ENCODE measurements at places on chromosomes 3 and 15.

DNA sequence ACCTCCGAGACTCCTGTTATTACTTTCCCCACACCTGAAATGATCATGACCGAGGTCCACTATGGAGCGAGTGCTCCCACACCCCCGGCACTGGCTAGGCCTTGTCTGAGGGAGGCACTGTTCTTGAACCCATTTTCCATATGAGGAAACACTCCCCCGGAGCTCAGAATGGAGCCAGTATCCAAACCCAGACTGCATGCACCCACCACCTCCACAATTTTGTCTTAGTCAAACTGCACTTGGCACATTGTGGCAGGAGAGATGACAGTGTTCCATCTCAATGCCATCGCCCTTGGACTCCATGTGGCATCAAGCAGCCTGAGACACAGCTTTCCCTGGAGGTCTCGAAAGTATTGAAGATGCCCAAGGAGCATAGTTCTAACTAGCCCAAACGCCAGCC lies 154.1 kb downstream of the NUP210 start:
- DNase-seq, result no peak

DNA sequence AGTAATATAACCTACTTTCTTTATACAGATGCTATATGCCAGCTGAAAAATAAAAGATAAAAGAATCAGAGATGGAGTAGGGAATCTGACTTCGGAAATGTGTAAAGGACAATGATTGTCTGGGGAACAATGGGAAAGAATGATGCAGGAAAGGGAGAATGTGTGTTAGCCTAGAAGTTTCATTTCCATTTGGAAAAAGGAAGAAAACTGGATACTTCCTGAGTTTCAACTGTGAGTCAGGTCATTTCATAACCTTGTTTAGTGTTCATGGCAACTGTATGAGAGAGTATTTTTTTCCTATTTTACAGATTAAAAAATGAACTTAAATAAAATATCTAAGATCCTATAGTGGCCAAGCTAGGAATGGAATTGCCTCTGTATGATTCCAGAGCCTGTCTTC lies 261.3 kb upstream of the NECTIN3 start:
- DNase-seq, result no peak

GRCh38 chr3:52317208-52318000 lies 1.3 kb downstream of the DNAH1 start:
- no peak for DNase-seq

- DNase-seq, result no peak
Observed at GRCh38 chr3:7871003-7871560, 630.5 kb upstream of the LMCD1 start.

GRCh38 chr3:19947549-19948225 lies 790 bp downstream of the RAB5A start:
- peak; percentile 69 for DNase-seq

- DNase-seq, result no peak
Observed at GRCh38 chr15:25674913-25675312, 188.2 kb downstream of the ATP10A start.

GRCh38 chr15:47434596-47434995 lies 282.7 kb upstream of the SEMA6D start:
- DNase-seq, result no peak

DNA sequence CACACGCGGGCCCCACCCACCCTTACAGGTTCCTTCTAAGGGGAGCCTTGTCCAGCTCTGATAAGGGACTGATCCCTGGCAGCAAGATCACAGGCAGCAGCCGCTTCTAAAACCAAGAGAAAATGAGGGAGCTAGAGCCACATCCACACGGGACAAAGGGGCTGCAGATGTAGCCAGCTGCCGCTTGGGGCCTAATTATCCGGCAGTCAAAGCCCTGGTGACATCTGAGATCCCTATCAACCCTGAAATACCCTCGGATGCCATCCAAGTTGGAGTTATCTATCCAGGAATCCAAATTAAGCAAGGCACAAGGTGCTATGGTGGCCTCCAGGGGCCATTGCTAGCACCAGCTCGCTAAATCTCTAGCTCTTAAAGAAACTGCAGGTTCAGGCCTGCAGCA lies 248.3 kb downstream of the VPS13C start:
- DNase-seq, result no peak

- no peak for DNase-seq
Observed at GRCh38 chr3:48038971-48039481, 22.8 kb upstream of the MAP4 start.

DNA sequence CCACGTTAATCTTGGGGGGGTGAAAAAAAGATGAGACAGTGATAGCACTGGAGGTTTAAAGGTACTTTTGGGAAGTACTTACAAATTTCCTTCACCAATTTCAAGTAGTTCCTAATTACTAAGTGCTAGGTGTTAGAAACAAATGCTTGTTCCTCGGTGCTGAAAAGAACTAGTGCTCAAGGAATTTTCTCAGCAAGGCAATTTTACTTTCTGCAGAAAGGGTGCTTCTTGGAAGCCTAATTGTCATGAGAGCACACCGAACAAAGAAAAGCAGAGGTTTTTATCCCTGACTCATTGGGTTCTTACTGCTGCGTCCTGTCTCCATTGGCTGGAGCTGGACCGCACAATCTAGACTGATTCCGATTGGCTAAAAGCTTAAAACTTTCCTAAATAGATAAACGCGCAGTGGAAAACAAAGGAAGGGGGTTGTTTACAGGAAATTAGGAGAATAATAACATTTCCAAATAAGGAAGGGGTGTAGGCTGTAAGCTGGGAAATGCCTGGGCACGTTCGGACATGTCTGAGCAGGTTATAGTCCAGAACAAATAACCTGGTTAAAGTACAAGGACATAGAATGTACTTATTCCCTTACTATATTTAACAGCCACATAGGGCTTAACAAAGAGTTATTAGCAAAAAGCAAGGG lies 49.6 kb downstream of the CHD2 start:
- DNase-seq, result no peak

GRCh38 chr3:74722211-74722610 lies 107.8 kb upstream of the CNTN3 start:
- no peak for DNase-seq

- DNase-seq, result no peak
Observed at GRCh38 chr3:57385498-57385897, 93.0 kb upstream of the ASB14 start.

DNA sequence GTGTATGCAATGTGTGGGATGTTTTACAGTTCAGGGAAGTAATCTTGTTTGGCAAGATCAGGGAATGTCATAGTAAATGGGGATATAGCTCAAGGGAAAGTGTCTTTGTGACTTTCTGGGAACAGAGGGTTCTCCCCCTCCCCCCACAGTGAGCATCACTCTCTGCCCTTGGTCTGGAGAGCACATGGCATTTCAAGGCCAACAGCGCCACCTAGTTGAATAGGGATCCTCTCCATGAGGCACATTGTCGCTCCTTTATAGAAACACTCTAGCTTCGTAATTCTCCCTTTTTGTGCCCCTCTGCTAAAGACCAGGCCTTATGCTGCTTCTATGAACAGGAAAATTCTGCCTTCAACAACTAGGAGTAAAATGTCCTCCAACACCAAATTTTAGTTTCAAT lies 37.1 kb upstream of the ARNT2 start:
- DNase-seq, result no peak

GRCh38 chr3:23948761-23949160 lies 3.7 kb downstream of the NR1D2 start:
- DNase-seq, result no peak

DNA sequence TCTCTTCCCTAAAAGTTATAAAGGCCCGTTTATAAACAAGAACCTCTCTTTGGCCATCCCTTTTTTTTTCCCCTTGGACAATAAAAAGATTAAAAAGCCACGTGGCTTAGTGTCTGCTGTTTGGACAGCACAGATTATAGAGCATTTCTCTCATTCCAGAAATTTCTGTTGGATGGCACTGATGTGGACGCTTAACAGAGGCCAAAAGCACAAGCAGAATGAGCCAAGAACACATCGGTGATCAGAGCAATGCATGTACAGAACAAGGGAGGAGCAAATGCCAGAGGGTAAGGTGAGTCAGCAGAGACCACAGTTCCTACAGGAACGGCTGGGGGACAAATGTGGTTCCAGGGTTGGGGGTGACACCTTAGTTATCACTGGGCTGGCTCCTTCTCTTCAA lies 30.3 kb upstream of the CTNNB1 start:
- DNase-seq, result no peak

- peak; percentile 74 for DNase-seq
Observed at GRCh38 chr3:88203642-88204055, 53.9 kb downstream of the C3orf38 start.

DNA sequence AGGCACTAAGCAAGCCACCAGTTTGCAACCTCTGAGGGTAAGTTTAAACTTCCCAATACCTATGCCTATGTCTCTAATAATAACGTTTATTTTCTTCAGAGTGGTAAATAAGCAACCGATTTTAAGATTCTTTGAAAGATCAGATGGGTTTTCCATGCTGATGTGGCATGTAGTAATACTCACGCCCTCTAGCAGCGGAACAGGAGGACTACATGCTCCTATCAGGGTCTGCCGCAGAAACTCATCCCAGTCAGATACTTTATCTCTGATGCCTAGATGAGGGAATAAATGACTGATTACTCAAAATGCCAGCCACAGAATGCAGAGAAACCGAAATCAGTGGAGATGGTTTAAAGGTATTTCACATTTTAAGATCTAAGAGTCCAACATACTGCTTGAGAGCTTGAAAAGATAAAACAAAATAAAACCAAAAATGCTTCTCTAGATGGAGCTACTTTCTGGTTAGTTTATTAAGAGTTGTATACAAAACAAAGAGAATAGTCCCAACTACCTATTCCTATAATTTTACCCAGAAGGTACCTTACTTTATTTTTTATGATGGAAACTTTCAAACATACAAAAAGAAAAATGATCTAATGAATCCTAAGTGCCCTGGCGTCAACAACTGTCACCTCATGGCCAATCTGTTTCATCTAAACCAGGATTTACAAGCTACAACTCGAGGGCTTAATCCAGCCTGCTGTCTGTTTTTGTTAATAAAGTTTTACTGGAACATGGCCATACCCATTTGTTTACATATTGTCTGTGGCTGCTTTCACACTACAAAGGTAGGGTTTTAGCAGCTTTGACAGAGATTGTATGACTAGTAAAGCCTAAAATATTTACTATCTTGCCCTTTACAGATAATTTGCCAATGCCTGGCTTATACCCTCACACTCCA lies 37.5 kb upstream of the STIMATE start:
- no peak for DNase-seq

DNA sequence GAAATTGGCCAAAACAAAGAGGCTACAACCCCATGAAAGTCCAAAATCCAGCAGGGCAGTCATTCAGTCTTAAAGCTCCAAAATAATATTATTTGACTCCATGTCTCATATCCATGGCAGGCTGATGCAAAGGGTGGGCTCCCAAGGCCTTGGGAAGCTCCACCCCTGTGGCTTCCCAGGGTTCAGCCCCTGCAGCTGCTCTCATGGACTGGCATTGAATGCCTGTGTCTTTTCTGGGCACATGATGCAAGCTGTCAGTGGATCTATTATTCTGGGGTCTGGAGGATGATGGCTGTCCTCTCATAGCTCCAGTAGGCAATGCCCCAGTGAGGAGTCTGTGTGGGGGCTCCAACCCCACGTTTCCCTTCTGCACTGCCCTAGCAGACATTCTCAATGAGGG lies 81.8 kb downstream of the ZMAT3 start:
- DNase-seq, result no peak

DNA sequence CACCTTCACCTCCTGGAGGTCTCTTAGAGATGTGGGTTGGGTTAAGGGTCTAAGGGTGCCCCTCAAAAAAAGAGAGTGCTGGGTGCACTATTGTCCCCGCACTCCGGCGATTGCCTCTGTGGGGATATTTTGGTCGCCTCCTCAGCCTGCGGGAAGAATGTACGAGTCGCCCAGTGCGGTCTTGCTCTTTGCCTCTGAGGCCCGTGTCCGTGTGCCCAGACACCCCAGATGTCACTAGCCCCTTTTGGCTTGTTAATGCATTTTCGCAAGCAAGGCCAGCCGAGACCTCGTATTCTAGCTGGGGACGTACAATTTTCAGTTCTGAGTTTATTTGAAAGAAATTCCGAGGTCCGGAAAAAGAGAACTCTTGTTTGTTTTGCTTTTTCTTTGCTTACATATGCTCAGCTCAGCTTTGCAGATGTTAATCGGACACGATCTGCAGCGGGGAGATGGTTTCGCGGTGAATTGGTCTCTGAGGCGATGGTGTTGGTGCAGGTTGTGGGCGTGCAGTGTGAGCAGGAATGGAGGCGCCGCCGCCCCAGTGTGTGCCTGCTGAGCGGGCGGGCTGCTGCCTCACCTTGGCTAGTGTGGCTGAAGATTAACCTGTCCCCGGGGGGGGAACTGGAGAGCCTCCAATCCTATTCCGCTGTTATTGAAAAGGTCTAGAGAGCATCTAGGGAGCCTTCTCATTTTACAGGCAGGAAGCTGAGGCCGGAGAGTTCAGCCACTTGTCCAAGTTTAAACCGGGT lies 1.4 kb downstream of the ST6GAL1 start:
- DNase-seq, result no peak

DNA sequence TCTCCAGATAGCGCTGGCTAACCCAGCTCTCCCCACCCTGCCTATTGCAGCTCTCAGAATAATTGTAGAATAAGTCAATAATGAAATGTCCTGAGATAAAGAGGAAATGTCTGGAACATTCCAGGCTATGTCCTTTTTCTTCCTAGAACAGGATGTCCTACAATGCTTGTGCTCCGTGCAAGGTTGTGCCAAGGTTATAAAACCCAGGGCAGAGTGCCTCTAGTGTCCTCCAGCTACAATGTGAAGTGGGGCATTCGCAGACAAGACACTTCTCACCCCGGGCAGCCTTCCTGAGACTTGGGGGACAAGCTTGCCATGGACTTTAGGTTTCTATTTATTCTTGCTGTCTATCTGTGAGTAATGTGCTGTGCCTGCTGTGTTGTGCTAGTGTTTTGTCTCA lies 900.6 kb downstream of the TUSC7 start:
- no peak for DNase-seq

- no peak for DNase-seq
Observed at GRCh38 chr3:122103821-122104514, 48.8 kb downstream of the CD86 start.

GRCh38 chr3:60384341-60384740 lies 866.9 kb downstream of the FHIT start:
- no peak for DNase-seq

GRCh38 chr3:16704941-16705340 lies 99.7 kb upstream of the DAZL start:
- DNase-seq, result no peak

DNA sequence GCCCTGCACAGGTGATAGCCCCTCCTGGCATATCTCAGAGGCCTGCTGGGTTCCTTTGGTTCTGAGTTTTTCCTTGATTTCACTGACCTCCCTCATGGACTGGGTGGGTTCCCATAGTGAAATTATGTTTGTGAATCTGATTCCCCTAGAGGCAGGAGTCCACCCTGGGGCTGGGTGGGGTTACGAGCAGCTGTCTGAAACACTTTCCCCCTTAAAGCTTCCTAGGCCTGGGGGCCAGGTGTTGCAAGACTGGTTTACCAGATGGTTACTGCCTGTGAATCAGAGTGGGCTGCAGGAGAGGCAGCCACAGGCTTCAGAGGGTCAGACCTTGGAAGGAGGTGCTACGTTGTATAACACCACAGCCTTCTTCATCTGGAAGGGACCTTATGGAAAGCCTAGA lies 34.3 kb downstream of the IL20RB start:
- DNase-seq, result no peak

GRCh38 chr3:119945291-119945690 lies 149.0 kb downstream of the GSK3B start:
- DNase-seq, result no peak

Measured in type B pancreatic cell (in vitro differentiated cells).